ENCODE measurements at places on chromosomes 3 and 15.

DNA sequence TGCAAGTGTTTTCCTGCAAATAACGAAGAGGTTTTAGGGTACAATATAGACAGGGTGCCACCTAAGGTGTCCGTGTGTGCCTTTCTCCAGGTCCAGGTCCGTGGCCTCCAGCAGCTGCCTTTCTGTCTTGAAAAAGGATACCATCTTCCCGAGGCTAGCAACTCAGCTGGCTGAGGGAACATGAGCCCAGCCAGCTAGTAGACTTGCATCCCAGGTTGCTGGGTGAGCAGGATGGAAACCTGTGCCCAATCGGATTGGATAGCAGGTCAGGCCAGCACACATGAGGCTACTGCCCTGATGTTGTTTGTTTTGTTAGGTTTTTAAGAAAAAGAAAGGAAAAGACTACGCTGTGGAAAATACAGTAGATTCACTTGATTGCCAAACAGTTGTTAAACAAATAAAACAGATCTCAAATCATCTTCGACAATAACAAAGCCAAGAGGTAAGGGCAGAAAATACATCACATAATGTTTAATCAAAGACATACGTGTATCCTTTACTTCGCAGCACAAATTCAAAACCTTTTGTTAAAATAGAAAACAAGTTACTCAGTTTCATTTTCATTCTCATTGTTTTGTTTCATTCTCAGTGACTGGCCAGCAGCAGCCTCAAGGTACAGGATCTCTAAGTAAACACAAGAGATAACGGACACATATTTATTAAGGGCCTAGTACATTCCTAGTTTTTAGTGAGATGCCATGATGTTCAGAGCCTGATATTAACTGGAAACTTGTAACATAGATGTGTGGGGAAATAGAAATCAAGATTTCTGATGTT is 661.2 kb upstream of the NR2F2 start:
- DNase-seq, result no peak

GRCh38 chr3:190083635-190084034 is 37.1 kb downstream of the P3H2 start:
- no peak for DNase-seq

- no peak for DNase-seq
Measured at GRCh38 chr15:64285871-64286270, 70.1 kb downstream of the CSNK1G1 start.

DNA sequence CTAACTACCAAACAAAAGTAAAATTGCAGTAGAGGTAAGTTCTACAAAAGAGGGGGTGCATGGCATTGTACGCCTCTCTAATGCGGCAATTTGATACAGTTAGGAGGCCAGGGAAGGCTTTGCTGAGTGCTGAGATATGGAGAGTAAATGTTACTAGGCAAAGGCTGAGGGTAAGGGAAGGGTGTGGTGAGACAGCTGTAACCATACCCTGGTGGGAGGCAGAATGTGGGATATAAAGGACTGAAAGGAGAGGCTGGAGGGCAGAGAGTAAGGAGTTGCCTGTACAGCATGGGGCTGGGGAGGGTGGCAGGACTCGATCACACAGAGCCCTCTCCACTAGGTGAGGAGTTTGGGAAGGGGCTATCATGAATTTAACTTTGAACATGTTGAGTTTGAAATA is 106.3 kb downstream of the PDCD6IP start:
- DNase-seq, result no peak

GRCh38 chr3:16501376-16501775 is 12.1 kb downstream of the RFTN1 start:
- no peak for DNase-seq

GRCh38 chr3:55014081-55014480 is 86.2 kb upstream of the LRTM1 start:
- DNase-seq, result no peak

- DNase-seq, result peak; percentile 75
Measured at GRCh38 chr3:122092460-122093165, 37.5 kb downstream of the CD86 start.

DNA sequence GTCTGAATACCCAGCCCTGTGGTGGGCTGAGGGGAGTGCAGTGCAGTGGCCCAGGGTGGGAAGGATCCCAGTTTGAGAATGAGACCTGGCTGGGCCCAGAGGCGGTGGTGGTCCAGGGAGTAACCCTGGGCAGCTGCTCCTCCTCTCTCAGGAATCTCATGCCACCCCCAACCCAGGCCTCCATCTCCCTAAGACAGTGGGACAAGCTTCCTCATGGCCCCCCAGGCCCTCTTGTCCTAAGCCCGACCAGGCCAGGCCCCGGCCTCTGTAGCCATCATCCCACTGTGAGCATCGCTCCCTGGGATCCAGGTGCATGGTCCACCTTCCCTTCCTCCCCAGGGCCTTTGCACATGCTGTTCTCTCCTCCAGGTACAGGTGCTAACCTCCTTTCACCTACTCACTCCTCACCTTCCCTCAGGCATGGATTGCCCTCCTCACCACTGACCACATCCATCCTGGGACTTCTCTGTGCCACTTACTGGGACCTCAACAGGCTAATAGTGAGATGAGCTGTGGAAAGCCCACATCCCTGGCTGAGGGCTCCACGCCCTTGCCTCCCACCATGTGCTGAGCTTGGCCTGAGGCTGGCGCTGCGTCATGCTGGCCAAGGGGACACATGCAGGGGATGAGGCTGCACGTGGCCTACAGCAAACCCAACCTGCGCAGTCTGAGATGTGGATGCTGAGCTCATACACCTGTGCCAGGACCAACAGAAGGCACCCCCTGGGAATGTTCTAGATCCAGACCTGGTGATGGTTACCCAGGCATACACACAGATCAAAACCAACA is 9.9 kb downstream of the CHDH start:
- no peak for DNase-seq

GRCh38 chr15:60660290-60661051 is 181.5 kb upstream of the ICE2 start:
- DNase-seq, result no peak

- DNase-seq, result no peak
Measured at GRCh38 chr3:58198362-58198761, 12.4 kb downstream of the DNASE1L3 start.

GRCh38 chr15:65916664-65917406 is 47.5 kb downstream of the RAB11A start:
- peak; percentile 48 for DNase-seq

DNA sequence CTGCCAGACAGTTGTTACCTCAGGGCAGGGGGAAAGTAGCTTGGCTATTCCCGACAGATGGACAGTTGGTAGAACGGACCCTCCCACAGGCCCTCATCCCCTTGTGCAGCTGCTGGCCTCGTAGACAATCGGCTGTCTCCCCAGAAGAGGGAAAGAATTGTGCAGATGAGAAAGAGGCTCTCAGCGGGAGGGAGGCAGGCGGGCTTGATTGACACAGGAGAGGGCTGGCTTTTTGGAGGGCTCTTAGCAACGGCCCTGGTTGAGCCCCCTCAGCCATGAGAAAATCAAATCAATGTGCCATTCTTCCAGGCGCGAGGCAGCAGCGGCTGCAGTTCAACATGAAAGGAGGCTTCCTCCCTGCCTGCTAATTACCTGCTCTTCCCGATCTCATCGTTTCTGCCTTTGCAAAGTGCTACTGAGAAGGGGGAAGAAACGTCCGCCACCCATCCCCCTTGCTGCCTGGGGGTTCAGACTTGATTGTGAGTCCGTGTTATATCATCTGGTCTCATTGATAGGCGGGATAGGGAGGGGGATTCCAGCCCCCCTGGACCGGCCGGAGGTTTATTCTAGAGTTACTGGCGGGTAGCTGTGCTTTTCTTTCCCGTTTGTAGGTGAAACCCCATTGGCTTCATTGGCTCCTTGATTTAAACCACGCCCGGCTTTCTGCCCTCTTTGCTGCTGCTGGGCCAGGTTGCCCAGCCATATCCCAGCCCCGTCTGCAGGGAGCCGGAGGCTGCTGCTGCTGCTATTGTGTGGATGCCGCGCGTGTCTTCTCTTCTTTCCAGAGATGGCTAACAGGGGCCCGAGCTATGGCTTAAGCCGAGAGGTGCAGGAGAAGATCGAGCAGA is at the start of gene TAGLN3:
TAGLN3 (plus strand) TSS at position 287 of the 848 bp plus-strand sequence; CDS start at position 788, 501 bp downstream.
- DNase-seq, result no peak

GRCh38 chr3:186261638-186262037 is 100.4 kb downstream of the DGKG start:
- DNase-seq, result no peak

DNA sequence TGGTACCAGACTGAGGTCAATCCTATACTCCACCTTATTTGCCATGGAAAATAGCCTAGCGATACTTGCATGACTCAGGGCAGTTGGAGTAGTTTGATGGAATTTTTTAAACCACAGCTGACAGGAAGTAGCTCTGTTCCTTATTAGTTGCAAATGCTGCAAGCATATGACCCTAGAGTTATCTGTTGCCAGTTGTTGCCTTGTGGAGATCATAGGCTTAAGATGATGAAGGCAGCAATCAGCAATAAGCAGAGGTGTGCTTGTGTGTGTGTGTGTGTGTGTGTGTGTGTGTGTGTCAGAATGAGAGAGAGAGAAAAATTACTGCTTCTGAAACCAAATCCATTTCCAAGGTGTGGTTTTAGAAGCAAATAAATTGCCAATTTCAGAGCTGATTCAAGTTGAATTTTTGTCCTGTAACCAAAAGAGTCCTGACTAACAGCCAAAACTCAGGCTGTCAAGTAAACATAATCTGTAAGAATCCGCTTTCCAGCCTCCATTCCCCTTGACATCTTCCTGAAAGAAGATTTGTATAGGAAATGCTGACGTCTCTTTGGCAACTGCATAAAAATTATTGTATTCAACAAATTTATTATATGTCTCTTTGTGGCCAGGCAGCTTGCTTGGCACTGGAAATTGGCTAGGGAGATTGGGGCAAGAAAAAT is 141.2 kb downstream of the SERPINI1 start:
- no peak for DNase-seq

DNA sequence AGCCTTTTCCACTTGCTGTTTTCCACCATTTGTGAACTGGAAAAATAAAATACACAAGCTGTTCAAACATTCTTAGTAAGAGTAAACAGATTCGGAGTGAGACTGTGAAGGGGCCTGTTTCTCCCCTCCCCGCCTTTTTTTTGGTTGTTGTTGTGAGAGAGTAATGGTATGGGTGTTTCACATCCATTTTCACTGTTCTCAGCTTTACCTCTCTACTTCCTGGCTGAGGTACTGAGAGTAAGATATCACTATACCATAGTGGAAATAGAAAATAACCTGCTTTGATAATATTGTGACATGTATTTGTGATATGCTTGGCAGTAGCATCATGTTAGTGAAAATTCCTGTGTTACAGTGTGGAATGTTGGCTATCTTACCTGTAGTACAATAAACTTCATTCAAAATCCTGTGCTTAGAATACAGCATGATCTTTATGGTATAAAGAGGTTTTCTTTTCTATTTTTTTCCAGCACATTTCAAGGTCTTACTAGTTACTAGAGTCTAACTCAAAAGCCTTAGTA is 12.0 kb downstream of the CNTN4 start:
- no peak for DNase-seq

- DNase-seq, result no peak
Measured at GRCh38 chr3:102141928-102142239, 292.6 kb downstream of the NFKBIZ start.

DNA sequence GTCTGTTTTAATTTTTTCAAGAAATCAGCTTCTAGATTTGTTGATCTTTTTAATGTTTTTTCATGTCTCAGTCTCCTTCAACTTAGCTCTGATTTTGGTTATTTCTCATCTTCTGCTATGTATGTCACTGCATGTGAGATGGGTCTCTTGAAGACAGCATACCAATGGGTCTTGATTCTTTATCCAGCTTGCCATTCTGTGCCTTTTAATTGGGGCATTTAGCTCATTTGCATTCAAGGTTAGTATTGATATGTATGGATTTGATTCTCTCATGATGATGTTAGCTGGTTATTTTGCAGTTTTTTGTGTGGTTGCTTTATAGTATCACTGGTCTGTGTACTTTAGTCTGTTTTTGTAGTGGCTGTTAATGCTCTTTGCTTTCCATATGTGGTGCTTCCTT is 39.4 kb downstream of the CEP63 start:
- DNase-seq, result no peak

GRCh38 chr3:47414666-47415587 is 34.1 kb downstream of the PTPN23 start:
- DNase-seq, result no peak

DNA sequence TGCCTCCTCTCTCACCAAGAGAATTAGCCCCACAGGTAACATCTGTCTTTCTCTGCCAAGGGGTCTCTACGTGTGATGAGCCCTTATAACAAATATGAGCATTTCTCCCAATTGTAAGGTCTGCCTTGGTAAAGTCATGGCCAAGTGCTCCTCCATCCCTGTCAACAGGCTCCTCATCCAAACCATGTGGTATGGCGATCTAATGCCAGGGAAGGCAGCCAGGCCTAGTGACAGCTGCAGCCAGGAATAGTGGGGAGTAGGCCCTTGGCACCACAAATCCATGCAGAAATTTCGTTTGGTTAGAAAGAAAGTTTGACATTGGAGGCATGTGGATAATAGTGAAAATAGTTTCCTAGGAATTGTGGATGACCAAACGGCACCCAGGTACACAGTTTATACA is 4.7 kb upstream of the LRTM1 start:
- DNase-seq, result no peak

GRCh38 chr3:49972656-49973055 is 32.7 kb downstream of the RBM6 start:
- DNase-seq, result no peak

DNA sequence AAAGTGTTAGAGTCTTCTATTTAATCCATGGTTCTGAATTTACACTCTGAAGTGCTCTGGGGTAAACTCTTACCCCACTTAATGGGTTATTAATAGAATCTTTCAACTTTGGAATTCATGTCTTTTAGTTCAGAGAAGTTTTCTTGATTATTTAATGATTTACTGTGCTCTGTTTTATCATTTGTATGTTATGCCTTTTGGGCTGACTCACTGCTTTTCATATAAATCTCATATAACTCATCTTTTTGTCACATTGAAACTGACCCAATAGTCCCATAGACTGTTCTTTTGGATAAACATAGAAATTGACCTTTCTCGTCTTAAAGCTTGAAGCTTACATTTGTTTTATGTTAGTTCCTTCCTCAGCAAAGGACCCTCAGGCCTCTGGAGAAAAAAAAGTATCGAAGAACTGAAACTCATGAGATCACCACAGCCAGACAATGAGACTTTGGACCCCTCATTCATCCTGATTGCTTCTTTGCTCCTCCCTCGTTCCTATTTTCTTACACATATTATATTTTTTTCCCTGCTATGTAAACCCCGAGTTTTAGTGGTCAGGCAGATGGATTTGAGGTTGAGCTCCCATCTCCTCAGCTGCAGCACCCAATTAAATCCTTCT is 229.1 kb upstream of the CBLB start:
- DNase-seq, result no peak

GRCh38 chr3:177421481-177421785 is 224.2 kb upstream of the TBL1XR1 start:
- DNase-seq, result no peak

DNA sequence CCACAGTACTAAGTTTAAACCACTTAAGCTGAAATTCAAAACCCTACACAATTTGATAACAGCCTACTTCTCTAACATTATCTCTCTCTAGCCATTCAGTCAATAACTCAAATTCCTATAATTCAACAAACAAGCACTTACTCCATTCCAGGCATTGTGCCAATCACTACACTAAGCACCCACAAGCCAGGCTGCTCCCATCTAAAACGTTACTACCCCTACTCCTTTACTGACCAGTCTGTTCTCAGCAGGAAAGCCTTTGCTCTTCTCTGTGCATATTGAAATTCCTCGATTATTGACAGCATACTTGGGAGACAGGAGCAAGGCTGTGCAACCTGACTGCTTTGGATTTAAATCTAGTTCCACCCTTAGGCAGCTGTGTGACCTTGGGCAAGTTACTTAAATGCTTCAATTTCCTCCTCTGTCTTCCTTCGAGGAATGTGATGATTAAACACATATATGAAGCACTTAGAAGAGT is 177.2 kb upstream of the THBS1 start:
- DNase-seq, result no peak
